ENCODE measurements at places on chromosomes 5 and 9.

DNA sequence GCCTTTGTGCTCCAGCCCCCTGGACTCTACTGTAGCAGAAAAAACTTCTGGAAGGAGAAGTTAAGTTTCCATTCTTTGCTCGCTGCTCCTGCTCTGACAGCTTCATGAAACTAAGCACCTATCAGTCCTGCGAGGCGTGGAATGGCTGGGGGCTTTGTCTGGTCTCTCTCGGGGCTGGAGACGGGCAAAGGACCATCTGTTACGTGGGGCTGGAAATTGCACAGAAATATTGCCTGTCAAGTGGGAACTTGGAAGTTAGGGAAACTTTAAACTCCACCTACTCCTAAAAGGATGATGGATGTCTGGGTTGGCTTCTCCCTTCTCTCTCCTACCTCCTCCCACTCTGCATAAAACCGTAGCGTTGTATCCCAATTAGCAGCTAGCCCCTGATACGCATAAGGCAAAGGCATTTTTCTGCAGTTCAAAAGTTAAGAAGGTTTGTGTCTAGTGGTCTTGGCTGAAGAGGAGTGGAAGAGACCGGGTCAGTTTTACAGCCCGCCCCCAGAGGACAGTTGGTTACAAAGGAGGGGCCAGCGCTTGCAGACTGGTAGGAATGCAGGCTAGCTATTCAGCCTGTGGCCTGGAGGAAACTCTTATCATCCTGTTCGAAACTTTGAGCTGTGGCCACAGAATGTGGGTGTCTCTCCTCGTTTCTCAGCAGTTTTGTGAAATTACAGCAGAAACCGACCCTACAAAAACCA lies 1.3 kb downstream of the FBXL7 start:
- peak; percentile 71 for DNase-seq

- no peak for DNase-seq
Measured at GRCh38 chr9:20242510-20243189, 379.6 kb downstream of the MLLT3 start.

GRCh38 chr5:122693963-122694362 lies 80.9 kb upstream of the SNX2 start:
- no peak for DNase-seq

- no peak for DNase-seq
Measured at GRCh38 chr5:151096001-151096373, 15.2 kb upstream of the TNIP1 start.

- DNase-seq, result peak; percentile 53
Measured at GRCh38 chr5:170216257-170216864, 16.4 kb upstream of the C5orf58 start.

- no peak for DNase-seq
Measured at GRCh38 chr5:180208435-180209081, 453 bp downstream of the RASGEF1C start.

DNA sequence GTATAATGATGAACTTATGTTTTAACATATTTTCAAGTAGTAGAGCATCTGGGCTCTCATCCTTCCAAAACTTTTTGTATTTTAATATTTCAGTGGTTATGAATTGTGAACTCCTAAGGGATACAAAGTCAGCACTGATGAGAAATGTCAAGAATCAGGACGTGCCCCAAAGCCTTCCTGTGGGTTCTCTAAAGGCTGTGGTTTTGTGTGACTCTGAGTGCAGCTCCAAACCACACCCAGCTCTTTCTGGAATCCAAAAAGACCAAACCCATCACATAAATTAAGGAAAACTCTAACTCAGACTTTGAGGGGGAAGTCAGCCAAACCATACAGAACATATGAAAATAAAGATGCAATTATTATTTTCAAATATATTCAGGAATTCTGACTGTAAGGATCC lies 40.8 kb upstream of the SMU1 start:
- no peak for DNase-seq

Data from head of caudate nucleus (tissue), 42 donors.